ENCODE measurements at places on chromosomes 2 and 18.

DNA sequence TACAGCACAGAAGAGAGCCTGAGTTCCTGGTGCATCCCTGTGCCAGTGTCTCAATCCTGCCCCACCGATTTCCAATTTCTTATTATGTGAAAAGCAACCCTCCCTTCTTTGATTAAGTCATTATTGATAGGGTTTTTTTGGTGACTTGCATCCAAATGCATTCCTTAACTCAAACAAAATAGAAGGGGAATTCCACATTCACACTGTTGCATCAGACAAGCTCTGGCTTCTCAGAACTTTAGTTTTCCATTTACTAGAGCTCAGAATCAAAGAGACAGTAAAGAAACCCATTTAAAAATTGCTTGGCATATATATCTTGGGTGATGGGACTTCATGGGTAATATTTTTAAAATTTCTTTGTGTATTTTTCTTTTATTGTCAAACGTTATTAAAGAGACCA lies 13.8 kb upstream of the TMEM200C start:
- no peak for DNase-seq

- no peak for DNase-seq
These were observed at the start of the genes KATNAL2 and PIAS2 for GRCh38 chr18:46917108-46917802. Gene KATNAL2, plus strand, starts transcription at chr18:46917602. Its CDS starts 29,271 bp downstream, at chr18:46946873. Gene PIAS2, minus strand, starts transcription at chr18:46917507. Its CDS starts 162 bp downstream, at chr18:46917345.

GRCh38 chr2:155412598-155412997 lies 714.1 kb downstream of the KCNJ3 start:
- no peak for DNase-seq

DNA sequence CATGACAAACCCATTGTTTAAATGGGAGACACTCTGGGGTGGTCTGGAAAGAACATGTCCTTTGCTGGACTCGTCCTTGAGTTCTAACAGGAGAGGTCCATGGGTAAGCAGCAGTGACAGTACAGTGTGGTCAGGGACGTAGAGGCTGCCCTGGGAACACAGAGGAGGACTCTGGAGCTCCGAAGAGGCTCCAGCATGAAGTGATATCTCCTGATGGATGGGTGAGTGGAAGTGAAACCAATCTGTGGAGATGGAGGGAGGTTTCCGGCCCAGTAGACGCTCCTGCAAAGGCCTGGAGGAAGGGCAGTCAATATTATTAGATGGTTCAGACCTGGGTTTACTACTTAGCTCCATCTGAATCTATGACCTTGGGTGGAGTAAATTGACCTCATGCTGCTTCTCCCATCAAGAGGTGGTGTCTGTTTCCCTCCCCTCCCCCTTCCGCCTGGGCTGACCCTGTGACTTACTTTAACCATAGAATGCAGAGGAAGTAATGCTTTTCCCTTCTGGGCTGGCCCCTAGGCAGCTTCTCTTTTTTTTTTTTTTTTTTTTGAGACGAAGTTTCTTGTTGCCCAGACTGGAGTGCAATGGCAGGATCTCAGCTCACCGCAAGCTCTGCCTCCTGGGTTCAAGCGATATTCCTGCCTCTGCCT lies 2.3 kb upstream of the TFCP2L1 start:
- no peak for DNase-seq

GRCh38 chr2:196268538-196269338 lies 97.4 kb upstream of the STK17B start:
- DNase-seq: no peak

Measured in NCI-H187 treated with DMSO at 0.1 percent for 48 hours (cell line).